ENCODE measurements at places on chromosomes 4 and X.

GRCh38 chr4:119788349-119789266, 160.0 kb upstream of the PDE5A start:
- no peak for DNase-seq

- DNase-seq = no peak
These were observed 458.6 kb downstream of the SH2D1A start for GRCh38 chrX:124804962-124805361.

GRCh38 chr4:88382621-88383020, 4.0 kb downstream of the HERC6 start:
- peak; percentile 48 for DNase-seq

DNA sequence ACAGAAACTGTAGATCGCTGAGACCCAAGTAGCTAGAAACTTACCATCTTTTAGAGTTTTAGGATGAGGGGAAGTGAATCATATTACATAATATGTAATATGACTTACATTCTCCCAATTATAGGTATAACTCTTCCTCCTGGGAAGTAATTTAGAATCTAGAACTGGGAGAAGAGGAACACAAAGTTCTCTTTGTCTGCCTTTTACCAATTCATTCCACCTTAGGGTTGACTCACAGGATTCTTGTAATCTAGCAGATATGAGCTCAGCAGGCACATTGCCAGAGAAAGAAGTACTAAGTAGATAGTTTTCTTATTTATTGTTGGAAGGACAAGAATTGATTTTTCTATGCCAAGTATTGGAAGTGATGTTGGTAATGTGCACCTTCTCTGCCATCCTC, 58.0 kb upstream of the CCSER1 start:
- DNase-seq = no peak

DNA sequence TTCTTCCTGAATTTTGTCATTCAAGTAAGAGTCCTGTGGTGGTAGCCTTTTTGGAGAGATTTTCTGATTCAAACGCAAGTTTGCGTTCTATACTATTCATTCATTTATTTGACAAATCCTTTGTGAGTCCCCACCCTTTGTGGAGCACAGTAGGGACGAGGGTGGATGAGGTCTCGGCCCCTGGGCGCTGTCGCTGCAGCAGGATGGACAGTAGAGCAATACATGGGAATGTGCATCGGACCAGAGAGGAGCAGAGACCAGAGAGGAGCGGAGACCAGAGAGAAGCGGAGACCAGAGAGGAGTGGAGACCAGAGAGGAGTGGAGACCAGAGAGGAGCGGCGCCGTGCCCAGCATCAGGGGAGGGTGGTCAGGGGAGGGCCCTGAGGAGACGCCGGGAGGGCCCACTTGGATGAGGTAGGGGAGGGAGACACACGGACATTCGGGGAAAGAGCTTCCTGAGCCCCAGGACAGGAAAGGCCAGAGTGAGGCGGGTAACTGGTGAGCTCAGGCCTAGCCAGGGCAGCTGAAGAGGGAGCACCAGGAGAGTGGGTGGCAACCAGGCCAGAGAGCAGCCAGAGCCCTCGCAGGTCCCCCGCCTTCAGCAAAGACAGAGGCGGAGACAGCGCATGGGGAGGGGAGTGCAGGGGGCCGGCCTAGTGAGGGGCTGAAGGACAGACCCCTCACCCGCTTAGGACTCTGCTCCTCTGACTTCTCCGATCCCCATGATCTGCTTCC, 67.3 kb downstream of the NAT8L start:
- DNase-seq = no peak

DNA sequence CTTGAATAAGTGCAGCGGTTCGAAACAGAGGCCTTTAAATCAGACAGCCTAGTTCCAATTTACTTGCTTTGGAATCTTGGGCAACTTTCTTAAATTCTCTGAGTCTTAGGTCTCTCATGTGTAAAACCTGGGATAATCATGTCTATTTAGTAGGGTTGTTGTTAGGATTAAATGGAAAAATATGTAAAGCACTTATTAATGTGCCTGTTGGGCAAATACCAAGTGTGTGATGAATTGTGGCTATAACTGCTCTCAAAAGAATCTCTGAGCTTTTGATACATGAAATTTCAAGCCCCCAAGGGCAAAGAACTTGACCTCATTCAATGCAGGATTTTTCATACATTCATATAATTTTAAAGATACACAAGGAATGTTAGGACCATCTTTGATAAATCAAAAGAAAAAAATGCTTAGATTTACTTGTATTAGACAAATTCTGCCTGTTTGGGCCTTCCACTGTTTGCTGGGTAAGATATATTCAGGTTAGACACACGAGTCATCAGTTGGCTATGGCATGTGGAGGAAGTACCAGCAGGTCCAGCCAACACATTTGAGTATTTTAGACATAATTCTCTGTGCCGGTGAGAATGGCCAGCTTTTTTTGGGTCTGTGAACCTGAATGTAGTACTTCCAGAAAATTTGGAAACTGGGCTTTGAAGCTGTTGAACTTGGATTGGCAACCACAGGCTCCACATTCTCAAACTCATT, 241.4 kb upstream of the CNKSR2 start:
- no peak for DNase-seq

DNA sequence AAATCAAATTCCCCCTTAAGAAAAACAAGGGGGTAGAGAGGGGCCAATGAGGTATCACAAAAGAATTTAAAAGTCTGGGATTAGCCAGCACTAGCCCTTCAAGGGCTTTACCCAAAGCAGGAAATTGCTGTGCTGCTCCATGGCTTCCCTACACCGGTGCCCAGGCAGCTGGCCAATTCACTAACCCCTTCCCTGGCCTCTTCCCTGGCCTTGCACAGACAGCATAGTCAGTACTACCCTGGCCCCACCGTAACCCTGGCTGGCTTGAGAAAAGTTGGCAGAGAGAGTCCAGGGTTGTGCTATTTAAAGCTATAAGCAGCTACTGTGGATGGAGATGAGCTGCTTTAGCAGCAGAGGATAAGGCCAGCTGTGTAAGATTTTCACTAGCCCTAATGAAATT, 43.1 kb downstream of the ADAMTS3 start:
- DNase-seq = no peak

DNA sequence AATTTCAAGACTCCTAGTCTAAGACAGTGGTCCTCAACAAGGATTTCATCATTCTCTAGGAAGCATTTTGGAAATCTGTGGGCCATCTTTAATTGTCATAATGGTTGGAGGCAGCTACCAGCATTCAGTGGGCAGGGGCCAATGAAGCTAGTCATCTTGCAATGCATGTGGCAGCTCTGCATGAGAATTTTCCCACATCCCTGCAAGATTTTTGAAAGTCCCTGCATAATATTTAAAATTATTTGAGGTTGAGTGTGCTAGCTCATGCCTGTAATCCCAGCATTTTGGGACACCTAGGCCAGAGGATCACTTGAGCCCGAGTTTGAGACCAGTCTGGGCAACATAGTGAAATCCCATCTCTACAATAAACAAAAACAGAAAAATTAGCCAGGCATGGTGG, 44.0 kb downstream of the PCYT1B start:
- DNase-seq = no peak

- no peak for DNase-seq
These were observed 88.3 kb downstream of the SLC34A2 start for GRCh38 chr4:25743971-25744370.

DNA sequence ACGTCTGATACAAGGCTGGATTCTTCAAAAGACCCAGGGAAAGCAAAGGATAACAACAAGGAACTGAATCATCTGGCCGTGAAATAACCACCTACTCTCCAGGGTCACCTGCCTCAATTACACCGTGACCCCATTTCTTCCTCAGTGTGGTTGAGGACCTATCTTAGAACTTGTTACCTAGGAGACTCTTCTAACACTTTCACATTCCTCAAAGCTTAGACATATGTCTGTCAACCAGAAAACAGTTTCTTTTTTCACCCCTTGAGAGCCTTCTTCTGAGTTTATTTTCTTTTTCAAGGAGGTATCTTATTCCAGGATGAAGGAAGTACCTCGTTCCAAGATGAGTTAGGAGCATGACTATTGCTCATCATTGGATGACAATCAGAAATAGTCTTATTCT, 337.8 kb downstream of the ARHGAP24 start:
- DNase-seq = no peak

- no peak for DNase-seq
These were observed 224.2 kb downstream of the AFAP1 start for GRCh38 chr4:7715271-7716009.

GRCh38 chr4:15777697-15778288, 335 bp upstream of the CD38 start:
- DNase-seq = no peak

DNA sequence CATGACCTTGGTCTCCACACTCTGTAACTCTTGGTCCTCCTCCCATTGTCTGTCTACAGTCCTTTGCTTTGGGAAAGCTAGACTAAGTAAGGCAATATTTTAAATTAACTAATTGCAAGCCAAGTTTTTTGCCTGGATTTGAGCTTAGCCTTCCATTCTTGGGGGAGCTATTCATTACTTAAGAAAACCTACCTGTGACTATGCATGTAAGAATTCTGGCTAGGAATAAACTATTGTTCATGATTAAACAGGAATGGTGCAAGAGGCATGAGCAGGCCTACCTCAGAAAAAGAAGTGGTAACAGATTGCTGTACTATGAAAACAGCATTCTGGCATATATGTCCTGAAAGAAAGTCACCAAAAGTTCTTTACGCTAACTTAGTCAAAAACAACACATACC, 309.4 kb downstream of the MAPK10 start:
- no peak for DNase-seq

DNA sequence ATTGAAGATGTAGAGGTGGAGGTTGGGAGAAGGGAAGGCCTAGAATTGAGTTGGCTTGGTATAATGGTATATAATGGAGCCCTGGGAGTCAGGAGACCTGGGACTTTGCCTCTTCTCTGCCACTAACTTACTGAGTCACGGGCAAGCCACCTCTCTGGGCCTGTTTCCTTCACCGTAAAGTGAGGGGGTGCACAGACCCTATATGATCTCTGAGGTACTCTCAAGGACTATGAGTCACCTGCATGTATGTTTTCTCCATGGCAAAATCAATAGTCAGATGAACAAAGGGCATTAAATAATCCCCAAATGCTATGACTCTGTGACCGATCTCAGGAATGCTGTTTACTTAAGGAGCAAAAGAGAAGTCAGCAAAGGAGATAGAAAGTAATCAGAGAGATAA, 5.1 kb downstream of the P2RY4 start:
- no peak for DNase-seq

GRCh38 chrX:19072372-19072771, 49.9 kb downstream of the ADGRG2 start:
- no peak for DNase-seq

DNA sequence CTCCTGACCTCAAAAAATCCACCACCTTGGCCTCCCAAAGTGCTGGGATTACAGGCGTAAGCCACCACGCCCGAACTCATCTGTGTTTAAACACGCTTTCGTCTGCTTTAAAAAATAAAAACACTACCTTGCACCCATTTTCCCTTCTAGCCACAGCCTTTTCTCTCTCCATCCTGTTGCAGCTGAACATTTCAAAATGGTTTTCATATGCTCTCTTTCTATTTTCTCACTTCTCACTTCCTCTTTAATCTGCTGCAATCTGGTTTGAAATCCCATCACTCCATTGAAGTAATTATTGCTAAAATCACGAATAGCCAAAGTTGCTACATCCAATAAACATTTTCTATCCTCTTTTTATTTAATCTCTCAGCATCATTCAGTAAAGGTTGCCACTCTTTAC, 70.0 kb downstream of the DCHS2 start:
- no peak for DNase-seq

DNA sequence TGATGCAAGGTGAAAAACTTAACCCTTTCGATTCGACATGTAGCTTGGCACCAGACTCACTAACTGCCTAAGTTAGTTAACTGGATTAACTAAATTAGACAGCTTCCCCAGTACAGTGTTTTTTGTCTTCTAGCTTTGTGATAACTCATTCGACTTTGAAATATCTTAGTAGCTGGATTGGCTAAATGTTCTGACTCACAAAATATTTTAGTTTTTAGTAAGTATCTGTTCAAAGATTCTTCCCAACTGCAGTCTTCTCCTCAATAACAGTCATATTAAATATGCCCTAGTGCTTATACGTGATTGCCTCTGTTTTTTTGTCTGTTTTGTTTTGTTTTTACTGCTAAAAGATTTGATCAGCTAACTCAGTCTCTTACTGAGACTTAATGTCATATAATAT, 102.9 kb downstream of the KCNIP4 start:
- DNase-seq = no peak

- DNase-seq = no peak
These were observed 153.0 kb downstream of the CBR4 start for GRCh38 chr4:168857009-168857408.

DNA sequence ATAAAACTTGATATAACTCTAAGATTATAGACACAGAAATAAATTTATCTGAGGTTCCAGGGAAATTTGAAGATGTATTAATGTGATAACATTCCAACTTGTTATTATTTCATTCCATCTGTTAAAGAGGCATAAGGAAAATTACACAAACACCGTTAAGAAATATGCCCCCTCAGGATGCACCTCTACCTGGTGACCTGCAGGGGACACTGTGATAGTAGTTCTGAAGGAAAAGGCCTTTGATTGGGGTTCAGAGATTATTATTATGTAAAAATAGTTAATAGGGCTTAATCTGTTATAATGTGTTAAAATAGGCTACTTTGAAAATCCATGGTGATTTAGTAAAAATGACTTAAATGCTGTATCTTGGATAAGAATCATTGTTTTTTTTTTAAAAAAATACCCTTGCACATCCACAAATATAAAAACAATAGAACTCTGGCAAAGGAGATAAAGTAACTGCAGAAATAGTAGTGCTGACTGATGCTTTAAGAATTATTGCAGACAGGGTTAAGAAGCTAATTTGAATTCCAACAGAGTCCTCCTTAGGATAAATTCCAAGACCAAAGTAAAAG, 6.1 kb upstream of the ABRAXAS1 start:
- peak; percentile 39 for DNase-seq

- no peak for DNase-seq
These were observed 33.1 kb downstream of the TSPAN7 start for GRCh38 chrX:38594434-38594833.

DNA sequence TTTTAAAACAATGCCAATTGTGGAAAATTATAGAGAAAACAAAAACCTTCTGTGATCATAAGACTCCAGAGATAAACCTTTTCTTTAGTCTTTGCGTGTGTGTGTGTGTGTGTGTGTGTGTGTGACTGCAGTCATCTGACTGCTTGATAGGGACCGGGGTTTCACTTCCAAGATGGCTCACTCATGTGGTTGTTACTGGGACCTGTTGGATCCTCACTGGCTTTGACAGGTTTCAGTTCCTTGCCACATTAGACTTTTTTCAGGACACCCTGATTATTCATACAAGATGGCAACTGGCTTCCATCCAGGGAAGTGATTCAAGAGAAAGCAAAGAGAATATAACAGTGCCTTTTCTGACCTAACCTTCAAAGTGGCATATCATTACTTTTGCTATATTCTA, 21.9 kb upstream of the MAD2L1 start:
- DNase-seq = no peak

- no peak for DNase-seq
These were observed 89.5 kb downstream of the HS3ST1 start for GRCh38 chr4:11338956-11339782.

DNA sequence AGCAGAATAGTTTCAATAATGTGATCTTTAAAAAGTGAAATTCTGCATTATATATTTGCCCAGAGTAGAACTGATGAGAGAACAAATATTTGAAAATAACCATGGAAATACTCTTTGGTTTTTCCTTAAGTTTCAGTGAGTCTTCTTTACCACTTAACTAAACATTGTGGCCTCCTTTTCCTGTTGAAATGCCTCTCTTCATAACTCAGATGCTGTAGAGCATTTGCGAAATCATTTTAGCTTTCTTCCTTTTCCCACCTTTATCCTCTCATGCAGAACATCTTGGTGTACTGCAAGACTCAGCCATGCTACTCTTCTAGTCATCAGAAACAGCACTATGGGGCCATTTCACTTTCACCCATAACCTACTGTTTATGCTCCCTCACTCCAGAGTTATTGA, 48.2 kb downstream of the CASK start:
- no peak for DNase-seq
